ENCODE measurements at places on chromosomes 7 and 10.
A peak's percentile ranks its signal among the peaks of the same experiment; 100 is the strongest.

DNA sequence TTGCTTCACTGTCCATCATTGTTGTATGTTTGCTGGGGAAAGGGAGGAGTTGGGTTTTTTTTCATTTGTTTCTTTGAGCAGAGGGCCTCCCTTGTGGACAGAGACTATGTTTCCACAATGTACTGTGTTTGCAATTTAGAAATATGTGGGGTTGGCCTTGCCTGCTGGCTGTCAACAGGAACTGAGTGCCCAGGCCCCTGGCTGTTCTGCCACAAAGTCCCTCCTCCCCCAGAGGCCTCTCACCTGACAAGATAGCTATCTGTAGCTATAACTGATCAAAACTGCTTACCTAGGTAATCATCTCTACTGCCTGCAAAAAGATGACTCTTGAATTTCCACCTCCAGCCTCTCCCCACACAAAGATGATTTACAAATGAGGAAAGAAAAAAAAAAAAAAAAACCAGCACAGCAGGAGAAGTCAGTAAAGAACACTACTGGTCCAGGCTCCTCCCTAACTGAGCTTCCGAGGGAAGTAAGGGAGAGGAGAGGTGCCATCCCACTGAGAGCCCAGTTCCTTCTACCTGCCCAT, 121.8 kb downstream of the SGMS1 start:
- peak; percentile 31 for DNase-seq

DNA sequence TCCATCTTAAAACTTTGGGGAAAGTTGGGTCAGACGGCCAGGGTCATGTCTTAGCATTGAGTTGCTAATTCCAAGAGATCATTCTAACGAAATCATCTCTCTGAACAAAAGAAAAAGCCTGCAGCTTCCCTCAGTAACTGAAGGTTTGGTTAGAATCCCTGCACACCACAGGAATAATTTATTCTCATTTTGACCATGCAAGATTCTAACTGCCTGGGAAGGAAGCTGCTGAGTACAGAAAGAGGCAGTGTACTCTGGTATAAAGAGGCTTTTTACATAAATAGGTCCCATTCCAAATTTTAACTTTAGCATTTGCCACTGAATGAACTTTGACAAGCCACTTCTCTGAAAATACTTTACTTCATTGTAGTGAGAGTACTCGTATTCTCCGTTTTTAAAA, 76.9 kb upstream of the RSBN1L start:
- no peak for DNase-seq

GRCh38 chr10:69864321-69864720, 62.6 kb downstream of the COL13A1 start:
- no peak for DNase-seq

DNA sequence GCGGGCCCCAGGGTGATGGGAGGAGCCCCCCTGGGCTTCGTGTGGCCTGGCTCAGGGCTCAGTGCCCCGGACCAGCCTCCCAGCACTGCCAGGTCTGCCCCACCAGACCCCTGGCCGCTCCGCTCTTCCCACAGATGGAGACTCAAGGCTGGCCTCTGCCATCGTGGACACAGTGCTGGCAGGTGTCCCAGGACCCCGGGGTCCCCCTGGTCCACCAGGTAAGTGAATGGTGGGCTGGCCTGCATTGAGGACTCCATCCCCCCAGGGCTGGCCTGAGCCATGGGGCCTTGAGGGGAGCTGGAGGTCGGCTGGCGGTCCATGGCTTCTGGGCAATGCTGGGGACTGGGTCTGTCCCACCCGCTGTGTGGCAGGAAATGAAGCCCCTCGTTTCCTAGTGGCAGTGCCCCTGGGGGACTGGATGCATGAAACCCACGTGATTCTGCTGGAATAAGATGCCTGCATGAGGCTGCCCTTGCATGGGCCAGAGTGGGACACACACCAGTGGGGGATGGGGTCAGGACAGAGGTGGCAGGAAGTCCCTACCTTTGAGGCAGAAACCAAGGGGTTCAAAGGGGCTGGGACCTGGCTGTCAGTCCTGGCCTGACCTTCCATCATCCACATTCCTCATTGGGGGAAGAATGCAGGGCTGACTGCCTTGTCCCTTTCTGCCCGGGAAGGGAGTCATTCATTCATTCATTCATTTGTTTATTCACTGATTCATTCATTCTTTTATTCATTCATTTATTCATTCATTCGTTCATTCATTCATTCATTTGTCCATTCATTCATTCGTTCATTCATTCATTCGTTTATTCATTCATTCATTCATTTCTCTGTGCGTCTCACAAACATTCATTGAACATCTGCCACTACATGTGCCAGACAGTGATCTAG, 81.8 kb downstream of the MYL10 start:
- DNase-seq: no peak

- DNase-seq: no peak
Observed at GRCh38 chr10:11430421-11431215, 180.8 kb downstream of the USP6NL start.
